ENCODE measurements at places on chromosomes 11 and 22.

DNA sequence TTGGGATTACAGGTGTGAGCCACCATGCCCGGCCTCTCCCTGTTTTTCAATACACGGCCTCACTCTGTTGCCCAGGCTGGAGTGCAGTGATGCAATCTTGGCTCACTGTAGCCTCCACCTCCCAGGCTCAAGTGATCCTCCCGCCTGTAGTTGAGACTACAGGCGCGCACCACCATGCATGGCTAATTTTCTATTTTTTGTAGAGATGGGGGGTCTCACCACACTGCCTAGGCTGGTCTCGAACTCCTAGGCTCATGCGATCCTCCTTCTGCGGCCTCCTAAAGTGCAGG lies 11.5 kb downstream of the GATD1 start:
- no peak for DNase-seq

GRCh38 chr22:46027211-46028105 lies 50.5 kb upstream of the WNT7B start:
- DNase-seq = no peak

- DNase-seq = no peak
Measured at GRCh38 chr22:27978802-27979201, 59.7 kb upstream of the PITPNB start.

DNA sequence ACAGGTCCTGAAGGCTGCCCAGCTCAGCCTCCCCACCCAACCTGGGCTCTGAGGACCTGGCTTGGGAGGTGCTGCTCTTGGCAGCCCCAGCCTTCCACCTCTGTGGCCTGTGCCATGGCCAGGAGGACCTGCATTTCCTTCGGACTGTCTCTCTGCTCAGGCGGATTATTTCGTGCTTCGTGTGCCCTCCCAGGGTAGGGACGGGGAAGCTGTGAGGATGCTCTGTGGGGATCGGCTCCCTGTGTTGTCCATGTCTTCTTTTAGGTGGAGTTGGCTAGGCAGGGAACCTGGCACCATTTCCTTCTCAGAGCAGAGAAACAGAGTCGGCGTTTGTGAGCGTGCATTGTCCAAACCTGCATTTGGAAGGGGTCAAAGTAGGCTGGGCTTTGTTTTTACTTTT lies 34.1 kb downstream of the BCR start:
- no peak for DNase-seq

DNA sequence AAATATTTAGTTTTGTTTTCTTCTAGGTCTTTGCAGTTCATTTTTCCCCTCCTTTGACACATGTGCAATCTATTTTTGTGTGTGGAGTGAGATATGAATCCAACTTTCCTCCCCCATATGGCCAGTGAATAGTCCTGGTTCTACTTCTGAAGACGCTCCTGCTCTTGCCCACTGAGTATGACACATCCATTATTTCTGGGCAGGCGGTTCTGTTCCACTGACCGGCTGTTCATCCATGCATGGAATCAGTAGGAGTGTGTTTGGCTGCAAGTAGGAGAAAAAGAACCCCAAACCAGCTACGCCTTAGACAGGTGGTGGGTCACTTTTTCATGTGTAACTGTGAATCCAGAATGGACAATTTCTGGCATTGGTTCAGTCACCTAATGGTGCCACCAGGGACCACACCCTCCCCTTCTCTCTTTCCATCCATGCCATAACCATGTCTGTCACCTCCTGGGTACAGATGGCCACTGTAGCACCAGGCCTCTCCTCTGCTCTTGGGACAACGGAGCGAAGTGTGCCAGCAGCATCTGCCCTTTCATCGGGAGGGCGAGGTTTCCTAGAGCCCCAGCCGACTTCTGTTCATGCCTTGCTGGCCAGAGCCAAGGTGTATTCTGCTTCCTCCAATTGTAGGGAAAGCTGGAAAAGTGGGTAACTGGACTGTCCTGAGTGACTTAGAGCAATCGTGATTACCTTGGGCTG lies 67.4 kb upstream of the SLC22A12 start:
- no peak for DNase-seq

GRCh38 chr11:17498475-17498874 lies 21.8 kb upstream of the ABCC8 start:
- no peak for DNase-seq

- no peak for DNase-seq
Measured at GRCh38 chr11:46457021-46457420, 65.4 kb upstream of the CHRM4 start.

- no peak for DNase-seq
Measured at GRCh38 chr11:26618441-26618840, 46.4 kb upstream of the MUC15 start.

- DNase-seq = no peak
Measured at GRCh38 chr11:134373591-134374052, 38.4 kb downstream of the B3GAT1 start.

DNA sequence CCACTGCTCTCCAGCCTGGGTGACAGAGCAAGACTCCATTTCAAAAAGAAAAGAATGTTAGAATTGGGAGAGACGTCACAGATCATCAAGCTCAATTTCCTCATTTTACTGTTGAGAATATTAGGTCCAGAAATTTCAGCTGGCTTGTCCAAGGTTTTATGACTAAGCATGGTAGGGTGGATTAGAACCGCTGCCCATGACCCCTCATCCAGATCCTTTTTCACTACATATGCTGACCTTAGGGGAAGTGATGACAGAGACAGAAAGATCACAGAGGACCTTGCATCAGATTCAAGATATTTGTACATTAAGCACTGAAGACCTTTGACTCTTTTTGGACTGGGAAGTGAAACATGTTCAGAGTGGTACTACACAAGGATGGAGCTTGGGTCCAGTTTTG lies 134.5 kb downstream of the ADAMTS15 start:
- no peak for DNase-seq

GRCh38 chr11:111410951-111411350 lies 31.9 kb upstream of the POU2AF1 start:
- DNase-seq = no peak

- DNase-seq = no peak
Measured at GRCh38 chr11:36513965-36514364, 3.9 kb upstream of the TRAF6 start.

Measured in retinal pigment epithelial cell (primary cell).